Caco-2 (cell line): ENCODE measurements at places on chromosomes 2 and 18. TPM values are rescaled to one million over a fixed set of nuclear protein-coding genes. Genes with fewer than 3 reads are reported as not detected.

DNA sequence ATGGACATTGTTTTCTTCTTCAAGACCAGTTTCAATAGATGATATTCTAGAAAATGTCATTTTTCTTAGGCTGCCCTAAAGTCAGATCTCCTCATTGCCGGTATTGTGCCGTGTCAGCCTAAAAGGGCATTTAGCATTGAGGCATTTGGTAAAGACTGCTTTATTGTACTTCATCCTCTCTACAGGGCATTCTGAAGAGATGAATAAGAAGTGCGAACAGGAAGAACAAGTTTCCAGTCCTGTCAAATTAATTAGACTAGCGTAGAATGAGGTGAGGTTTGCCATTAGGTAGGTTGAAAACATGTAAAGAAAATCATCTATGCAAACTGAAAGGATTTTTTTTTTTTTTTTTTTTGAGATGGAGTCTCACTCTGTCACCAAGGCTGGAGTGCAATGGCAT, 60.6 kb downstream of the ETAA1 start:
- H3K4me3 ChIP-seq: no peak overlapping the region
- DNase-seq: no peak
- peaks cover 19% of the 10 kb centered on the region for H3K4me1 ChIP-seq
- no peak overlapping the region for H3K27ac ChIP-seq

SEMA4F gene
- 6.2 and 7.6 TPM in 2 replicates for total RNA-seq

HOXD11 gene
- not detected in 2 replicates for total RNA-seq

WDR7 gene
- total RNA-seq: 7.8 and 8.1 TPM in 2 replicates

RGPD4 gene
- 0.07 TPM in 1 of 2 replicates, not detected in the other for total RNA-seq

ASB18 gene
- not detected in 2 replicates for total RNA-seq

LYG1 gene
- total RNA-seq: 0.67 and 0.93 TPM in 2 replicates

DNA sequence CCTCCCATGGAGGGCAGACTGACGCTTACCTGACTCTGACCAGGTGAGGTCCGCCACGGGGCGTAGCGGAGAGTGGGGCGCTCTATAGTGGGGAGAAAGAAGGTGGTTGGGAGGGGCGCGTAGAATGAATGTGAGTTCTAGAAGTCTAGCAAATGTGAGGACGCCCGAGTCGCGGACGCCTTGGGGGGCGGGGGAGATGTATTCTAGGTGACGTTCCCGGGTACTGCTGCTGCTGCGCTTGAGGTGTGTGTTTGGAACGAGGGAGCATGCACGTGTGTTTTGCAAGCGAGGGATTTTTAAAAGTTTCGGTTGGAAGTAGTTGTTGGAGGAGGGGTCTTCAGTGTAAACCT, 758 bp downstream of the RIF1 start:
- peaks cover 1% of the 10 kb centered on the region; the same call in 1 of the 2 replicates for H3K36me3 ChIP-seq
- H3K4me1 ChIP-seq: no peaks in the 10 kb centered on the region
- H3K27ac ChIP-seq: peak overlapping the region; percentile 100
- peak overlapping the region; percentile 69 for H3K4me3 ChIP-seq

DNA sequence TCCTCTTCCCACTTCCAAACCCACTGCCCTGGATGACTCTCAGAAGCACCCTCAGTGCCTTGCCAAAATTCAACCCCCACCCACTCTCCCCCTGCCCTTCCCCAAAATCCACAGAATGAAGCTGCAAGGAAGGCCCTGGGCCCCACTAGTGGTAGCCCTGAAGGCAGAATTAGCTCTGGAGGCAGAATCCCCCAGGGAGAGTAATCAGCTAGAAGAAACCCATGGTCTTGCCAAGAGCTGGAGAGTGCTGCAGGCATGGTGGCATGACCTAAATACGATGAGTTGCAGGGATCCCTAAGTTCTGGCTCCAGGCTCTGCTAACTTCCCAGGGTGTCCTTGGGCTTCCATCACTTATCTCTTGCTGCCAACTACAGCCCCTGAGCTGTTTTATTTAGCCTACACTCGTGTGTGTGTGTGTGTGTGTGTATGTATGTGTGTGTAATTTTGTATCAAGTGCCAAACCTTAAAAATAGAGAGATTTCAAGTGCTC, 7.9 kb downstream of the GAD1 start:
- H3K27ac ChIP-seq: no peak overlapping the region

- H3K36me3 ChIP-seq: no peaks in the 10 kb centered on the region
- H3K4me3 ChIP-seq: no peak overlapping the region
- H3K4me1 ChIP-seq: no peaks in the 10 kb centered on the region
- no peak for DNase-seq
- H3K27ac ChIP-seq: no peak overlapping the region
These were observed 67.0 kb downstream of the SLC66A2 start for GRCh38 chr18:79884294-79884962.

DNA sequence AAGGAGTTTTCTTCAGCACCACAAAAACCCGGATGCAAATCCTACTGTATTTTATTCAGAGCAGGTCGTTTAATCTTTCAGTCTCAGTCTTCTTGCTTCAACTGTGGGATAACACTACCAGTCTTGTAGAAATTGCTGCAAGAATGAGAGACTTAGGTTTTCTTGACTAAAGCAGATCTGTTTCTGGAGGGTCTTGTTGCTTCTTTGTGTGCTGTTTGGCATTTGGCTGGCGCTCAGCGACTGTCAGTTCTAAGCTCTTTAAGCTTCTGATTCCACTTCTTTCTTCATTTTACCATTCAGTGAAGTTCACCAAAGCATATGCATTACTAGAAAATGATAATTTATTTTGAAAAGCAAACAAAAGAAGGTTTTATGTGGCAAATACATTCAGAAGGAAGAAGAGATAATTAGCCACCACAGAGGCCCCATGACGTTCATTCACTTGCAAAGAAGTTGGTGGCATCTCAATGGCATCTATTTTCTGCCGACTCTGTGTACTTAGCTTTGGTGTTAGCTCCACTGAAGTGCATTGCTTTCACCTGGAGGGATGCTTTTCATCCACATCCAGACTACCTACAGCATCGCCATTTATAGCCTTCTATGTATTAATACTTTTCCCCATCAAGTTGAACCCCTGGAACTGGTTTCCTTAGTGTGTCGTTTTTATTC, 53.7 kb downstream of the TRIB2 start:
- no peak for DNase-seq
- H3K27ac ChIP-seq: no peak overlapping the region
- H3K36me3 ChIP-seq: no peaks in the 10 kb centered on the region
- no peaks in the 10 kb centered on the region for H3K27me3 ChIP-seq

- no peak overlapping the region for H3K27ac ChIP-seq
- no peaks in the 10 kb centered on the region for H3K27me3 ChIP-seq
- H3K4me1 ChIP-seq: peaks cover 15% of the 10 kb centered on the region
- no peak overlapping the region for H3K4me3 ChIP-seq
These were observed 147.2 kb downstream of the SMAD7 start for GRCh38 chr18:48803518-48803917.

- H3K4me3 ChIP-seq: no peak overlapping the region
- no peaks in the 10 kb centered on the region for H3K4me1 ChIP-seq
- H3K36me3 ChIP-seq: peaks cover 2% of the 10 kb centered on the region
- no peak for DNase-seq
- no peak overlapping the region for H3K27ac ChIP-seq
These were observed 62.1 kb downstream of the NUP35 start for GRCh38 chr2:183186296-183186695.

IL36B gene
- not detected in 2 replicates for total RNA-seq

- DNase-seq: no peak
- no peaks in the 10 kb centered on the region for H3K36me3 ChIP-seq
- no peak overlapping the region for H3K4me3 ChIP-seq
- no peaks in the 10 kb centered on the region for H3K4me1 ChIP-seq
These were observed 80.8 kb downstream of the DNER start for GRCh38 chr2:229633556-229633955.

DNA sequence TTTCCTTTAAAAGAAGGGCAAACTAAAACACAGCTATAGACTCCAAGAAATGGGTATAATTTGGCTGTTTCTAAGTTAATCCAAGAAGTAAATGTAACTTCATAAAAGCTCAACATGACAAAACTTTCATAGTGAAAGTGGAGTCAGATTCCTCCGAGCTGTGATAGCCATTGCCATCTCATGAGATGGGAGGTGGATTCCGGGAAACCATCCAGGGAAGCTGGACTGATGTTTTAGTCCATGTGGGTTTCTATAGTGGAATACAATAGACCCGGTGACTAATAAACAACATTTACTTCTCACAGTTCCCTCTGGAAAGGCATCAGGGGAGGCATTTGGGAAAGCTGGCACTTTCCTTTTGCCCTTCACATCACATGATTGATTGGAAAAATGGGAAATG, 10.0 kb upstream of the LAPTM4A start:
- H3K36me3 ChIP-seq: no peaks in the 10 kb centered on the region
- no peak overlapping the region for H3K4me3 ChIP-seq
- no peaks in the 10 kb centered on the region for H3K27me3 ChIP-seq
- peaks cover 7% of the 10 kb centered on the region; the same call in 1 of the 2 replicates for H3K4me1 ChIP-seq
- H3K27ac ChIP-seq: no peak overlapping the region

- no peaks in the 10 kb centered on the region for H3K27me3 ChIP-seq
- no peak for DNase-seq
- no peaks in the 10 kb centered on the region for H3K4me1 ChIP-seq
- H3K36me3 ChIP-seq: no peaks in the 10 kb centered on the region
These were observed 79.7 kb upstream of the TRIB2 start for GRCh38 chr2:12636837-12637581.

DNA sequence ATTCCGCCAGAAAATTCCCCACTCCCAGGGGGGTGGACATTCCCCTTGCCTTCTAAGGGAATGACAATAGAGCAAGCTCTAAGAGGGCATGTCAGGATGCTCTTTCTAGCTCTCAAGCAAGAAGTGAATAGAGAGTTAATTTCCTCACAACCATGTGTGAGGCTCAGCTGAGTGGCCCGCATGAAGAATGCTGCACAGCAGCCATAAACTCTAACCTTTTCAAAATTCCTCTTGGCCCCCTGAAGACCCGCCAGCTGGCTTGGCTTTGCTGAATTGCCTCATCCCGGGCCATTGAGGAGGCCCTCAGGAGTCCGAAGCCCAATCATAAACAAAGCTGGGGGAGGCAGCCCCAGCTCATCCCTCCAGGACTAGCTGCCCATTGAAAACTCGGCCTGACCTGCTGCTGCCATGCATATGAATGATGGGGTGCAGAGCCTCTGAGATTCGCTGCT, 38.2 kb downstream of the NRP2 start:
- no peak overlapping the region for H3K4me3 ChIP-seq
- peaks cover 52% of the 10 kb centered on the region for H3K4me1 ChIP-seq
- H3K36me3 ChIP-seq: no peaks in the 10 kb centered on the region
- no peaks in the 10 kb centered on the region for H3K27me3 ChIP-seq
- H3K27ac ChIP-seq: no peak overlapping the region

DNA sequence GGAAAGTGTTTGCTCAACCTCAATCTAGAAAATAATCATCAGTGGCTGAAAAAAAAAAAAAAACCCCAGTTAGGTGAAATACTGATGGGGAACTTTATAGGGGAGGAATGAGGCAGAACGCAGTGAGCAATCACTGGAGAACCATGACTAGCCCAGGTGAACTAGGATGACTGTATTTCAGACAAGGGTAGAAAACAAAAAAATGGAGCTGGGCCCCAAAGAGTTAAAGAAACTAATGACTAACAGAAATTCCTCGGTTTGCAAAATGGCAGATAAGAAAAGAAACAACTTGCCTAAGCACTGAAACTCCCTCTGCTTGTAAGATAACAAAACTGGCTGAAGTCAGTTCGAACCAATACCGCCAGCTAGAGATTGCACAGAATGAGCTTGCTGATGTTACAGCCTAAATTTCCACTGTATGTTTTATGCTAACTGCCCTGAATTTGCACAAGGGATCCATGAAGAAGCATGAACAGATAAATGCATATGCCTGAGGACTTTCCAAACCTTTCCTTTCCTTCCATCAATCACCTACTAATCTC, 245.9 kb downstream of the METTL4 start:
- DNase-seq: peak; percentile 59
- H3K27me3 ChIP-seq: no peaks in the 10 kb centered on the region
- peaks cover 26% of the 10 kb centered on the region for H3K4me1 ChIP-seq

- H3K4me3 ChIP-seq: no peak overlapping the region
- H3K27me3 ChIP-seq: no peaks in the 10 kb centered on the region
- no peak for DNase-seq
- H3K4me1 ChIP-seq: peaks cover 17% of the 10 kb centered on the region
- no peak overlapping the region for H3K27ac ChIP-seq
These were observed 164.1 kb upstream of the FOSL2 start for GRCh38 chr2:28228434-28228995.
